ENCODE measurements at places on chromosomes 6 and 20. TPM values are rescaled to one million over a fixed set of nuclear protein-coding genes. Genes with fewer than 3 reads are reported as not detected.

Gene HLA-A
- 691 TPM for total RNA-seq

DNA sequence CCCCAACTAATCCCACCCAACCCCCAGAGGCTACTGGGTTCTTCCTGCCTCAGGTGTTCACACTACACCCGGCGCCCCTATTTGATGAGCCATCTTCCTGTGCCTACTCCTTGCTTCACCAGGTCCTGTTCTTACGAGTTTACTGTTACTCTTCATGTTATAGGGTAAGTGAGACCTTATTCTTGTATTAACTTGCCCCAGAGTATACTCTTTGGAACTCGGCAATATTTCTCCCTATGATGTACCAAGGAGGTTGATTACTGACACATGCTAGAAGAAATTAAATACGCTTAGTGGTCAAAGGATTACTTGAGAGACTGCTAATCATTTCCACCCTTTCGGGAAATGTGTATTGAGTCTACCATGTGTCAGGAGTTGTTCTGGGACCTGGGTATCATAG is 8.9 kb downstream of the RING1 start:
- no peak for DNase-seq

GRCh38 chr6:38482466-38482865 is 157.3 kb downstream of the BTBD9 start:
- DNase-seq: no peak

Gene TFAP2C
- 20.6 TPM for total RNA-seq

Gene THBD
- total RNA-seq: 76.9 TPM

Gene IL17F
- not detected for total RNA-seq

DNA sequence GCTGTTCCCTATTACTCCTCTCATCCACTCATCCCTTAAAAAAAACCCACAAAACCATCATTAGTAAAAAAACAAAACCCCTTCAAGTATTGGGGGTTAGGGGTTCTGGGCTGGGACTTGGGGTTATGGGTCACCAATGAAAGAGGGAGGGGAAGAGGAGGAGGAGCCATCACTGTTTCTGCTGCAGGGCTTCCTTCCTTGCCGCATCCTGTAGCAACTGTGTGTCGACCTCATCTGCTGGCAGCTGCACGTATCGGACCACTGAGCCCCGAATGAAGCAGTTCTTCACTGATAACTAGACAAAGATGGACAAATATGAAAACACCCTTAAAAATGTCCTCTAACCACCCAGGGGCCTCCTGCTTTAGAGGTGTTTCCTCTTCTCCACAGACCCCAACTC is 2.0 kb upstream of the VARS1 start:
- DNase-seq: no peak

Gene BPI
- total RNA-seq: not detected

- no peak for DNase-seq
These were observed 126.9 kb upstream of the VGLL2 start for GRCh38 chr6:117138425-117138824.

- no peak for DNase-seq
These were observed 36.0 kb upstream of the FAM83C start for GRCh38 chr20:35328095-35328685.

Gene ETV7
- 2.2 TPM for total RNA-seq

DNA sequence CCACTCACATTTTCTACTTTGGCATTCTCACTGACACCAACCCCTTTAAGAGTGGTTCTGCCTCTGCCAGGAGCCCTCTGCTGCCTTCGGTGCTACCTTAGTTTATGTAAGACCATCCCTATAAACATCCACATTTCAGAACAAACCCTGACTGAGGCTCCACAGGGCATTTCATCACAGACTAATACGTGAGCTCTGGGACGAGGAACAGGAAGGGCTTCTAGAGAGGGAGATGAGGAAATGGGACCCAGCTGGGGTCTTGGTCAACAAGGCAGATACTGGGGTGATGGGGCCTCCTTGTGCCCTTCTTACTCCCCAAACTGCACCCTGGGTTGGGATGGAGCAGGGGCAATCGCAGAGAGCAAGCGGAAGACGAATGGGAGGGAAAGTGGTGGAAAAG is 86.5 kb upstream of the FYN start:
- DNase-seq: no peak

Gene IPCEF1
- total RNA-seq: 2.0 TPM

Gene CD40
- total RNA-seq: 24.6 TPM
